ENCODE measurements at places on chromosomes 5 and 9.
A peak's percentile ranks its signal among the peaks of the same experiment; 100 is the strongest.

GRCh38 chr5:119706049-119706448 lies 76.7 kb downstream of the FAM170A start:
- DNase-seq = no peak

- DNase-seq = no peak
Measured at GRCh38 chr9:135790356-135790755, 88.4 kb downstream of the KCNT1 start.

DNA sequence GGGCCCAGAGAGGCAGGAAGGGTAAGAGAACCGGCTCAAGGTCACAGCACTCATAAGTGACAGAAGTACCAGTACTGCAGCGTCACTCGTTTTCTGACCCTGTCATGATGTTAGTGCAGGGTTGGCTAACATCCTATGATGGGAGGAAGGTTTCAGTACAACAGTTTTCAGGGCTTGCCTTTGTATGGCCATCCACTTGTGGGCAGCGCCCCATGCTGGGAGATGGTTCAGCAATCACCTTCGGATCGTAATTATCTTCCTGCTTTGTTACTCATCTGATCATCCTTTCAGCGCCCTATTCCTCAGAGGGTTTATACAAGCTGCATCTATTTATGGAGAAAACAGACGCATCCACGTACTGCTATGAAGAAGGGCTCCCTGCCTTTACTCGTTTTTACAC lies 2.4 kb downstream of the MAP1B start:
- no peak for DNase-seq

DNA sequence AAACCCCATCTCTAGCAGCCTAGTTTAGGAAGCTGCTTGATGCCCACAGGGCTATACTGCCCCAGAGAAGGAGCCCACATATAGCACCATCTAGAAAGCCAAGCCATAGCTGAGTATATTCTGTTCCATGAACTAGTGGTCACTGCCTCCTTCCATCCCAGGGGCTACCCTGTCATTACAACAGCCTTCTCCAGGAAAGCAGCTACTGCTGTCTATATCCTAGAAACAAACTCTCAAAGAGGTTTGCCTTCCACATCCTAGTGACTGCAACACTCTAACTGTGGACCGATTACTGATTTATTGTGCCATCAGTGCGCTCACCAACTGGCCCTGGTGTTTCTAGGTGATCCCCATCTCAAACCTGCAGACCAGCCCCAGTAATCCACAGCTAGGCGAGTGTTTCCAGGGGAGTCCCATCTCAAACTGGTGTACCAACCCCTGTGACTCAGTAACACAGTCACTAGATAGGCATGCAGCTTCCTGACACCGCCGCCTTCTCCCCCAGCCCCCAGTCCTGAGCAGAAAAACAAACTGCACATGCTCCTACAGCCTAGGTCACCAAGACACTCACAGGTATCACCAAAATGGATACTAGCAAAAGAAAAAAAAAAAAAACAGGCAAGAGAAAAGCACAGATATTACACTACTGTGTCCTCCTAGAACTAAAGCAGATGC lies 14.8 kb downstream of the SPTLC1 start:
- DNase-seq = peak; percentile 80

- no peak for DNase-seq
Measured at GRCh38 chr5:77637998-77638762, at the start of gene OTP. Gene OTP (minus strand): TSS chr5:77638713. CDS start chr5:77638549, 164 bp downstream.

All from AG10803 (cell line).